Stomach (tissue), 19 donors: ENCODE measurements at places on chromosomes 13 and 19.

GRCh38 chr19:17138937-17139598 is 63.5 kb downstream of the MYO9B start:
- DNase-seq: peak; percentile 82

- no peak for DNase-seq
Measured at GRCh38 chr13:36051082-36051481, 80.1 kb downstream of the DCLK1 start.

GRCh38 chr19:46460981-46461380 is 10.4 kb downstream of the PNMA8A start:
- DNase-seq: no peak

GRCh38 chr19:41928221-41928683 is at the start of gene ERFL:
Gene ERFL, minus strand, starts transcription at chr19:41928449. Its CDS starts 15,530 bp downstream, at chr19:41912919.
- no peak for DNase-seq

- DNase-seq: no peak
Measured at GRCh38 chr19:21314676-21315075, 14.5 kb downstream of the ZNF708 start.
